ENCODE measurements at places on chromosomes 6 and 20. TPM values are rescaled to one million over a fixed set of nuclear protein-coding genes. Genes with fewer than 3 reads are reported as not detected.

DNA sequence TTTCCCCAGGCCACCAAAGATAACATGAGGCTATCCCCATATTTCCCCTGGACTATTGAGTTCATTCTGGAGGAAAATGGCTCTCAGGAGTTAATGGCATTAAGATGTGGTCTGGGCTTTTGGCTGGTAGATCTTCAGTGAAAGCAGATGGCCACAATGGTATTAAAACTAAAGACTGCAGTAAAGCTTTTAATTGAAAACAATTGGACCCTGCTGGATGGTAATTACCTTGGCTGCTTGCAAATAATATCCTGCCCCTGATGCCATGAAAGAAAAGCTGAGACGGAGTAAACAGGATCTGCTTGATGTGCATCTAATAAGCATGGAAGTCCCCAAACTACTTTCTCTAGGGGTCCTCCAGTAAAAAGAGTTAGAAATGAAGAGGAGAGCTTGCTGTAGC lies 255.8 kb downstream of the QKI start:
- peaks cover 18% of the 10 kb centered on the region for H3K4me1 ChIP-seq
- H3K27me3 ChIP-seq, result no peaks in the 10 kb centered on the region
- H3K27ac ChIP-seq, result no peak overlapping the region

- peaks cover 21% of the 10 kb centered on the region for H3K27me3 ChIP-seq
- no peak overlapping the region for H3K27ac ChIP-seq
- no peaks in the 10 kb centered on the region for H3K4me1 ChIP-seq
- no peak overlapping the region for H3K4me3 ChIP-seq
- H3K36me3 ChIP-seq, result no peaks in the 10 kb centered on the region
These were observed 66.0 kb upstream of the CDH4 start for GRCh38 chr20:61185841-61186601.

DNA sequence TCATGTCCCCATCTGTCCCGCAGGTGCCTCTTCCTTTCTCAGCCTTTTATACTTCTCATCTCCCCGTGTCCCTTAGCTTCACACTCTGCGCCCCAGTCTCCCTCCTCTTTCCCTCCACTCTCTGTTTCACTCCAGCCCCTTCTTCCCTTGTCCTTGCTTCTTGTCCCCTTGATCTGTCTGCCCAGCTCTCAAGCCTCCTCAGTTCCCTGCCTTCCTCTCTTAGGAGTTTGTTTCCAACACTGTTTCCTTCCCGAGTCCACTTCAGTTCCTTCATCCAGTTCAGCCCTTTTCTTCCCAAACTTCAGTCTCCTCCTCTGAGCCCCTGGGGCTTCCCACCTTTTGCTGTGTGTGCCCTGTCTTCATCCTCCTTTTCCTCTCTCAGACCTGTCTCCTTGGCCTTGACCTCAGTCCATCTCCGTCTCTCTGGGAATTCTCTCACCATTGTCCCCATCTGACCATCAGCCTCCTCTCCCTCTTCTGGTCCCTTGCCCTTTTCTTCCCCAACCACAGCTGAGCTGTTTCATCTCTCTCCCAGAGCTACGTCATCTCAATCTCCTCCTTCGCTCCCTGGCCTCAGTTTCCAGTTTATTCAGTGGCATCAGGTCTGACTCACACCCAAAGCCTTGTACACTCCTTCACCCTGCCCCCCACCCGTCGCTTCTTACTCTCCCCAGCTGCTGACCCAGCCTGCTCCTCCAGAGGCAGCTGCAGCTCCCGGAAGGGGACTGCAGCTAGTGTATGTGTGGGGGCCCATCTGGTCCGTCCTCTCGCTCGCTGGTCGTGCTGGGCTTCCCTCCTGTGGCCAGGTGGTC lies 2.7 kb upstream of the DDR1 start:
- peaks cover 25% of the 10 kb centered on the region for H3K4me1 ChIP-seq
- H3K27ac ChIP-seq, result peak overlapping the region; percentile 19
- H3K4me3 ChIP-seq, result no peak overlapping the region
- no peaks in the 10 kb centered on the region for H3K36me3 ChIP-seq

DNA sequence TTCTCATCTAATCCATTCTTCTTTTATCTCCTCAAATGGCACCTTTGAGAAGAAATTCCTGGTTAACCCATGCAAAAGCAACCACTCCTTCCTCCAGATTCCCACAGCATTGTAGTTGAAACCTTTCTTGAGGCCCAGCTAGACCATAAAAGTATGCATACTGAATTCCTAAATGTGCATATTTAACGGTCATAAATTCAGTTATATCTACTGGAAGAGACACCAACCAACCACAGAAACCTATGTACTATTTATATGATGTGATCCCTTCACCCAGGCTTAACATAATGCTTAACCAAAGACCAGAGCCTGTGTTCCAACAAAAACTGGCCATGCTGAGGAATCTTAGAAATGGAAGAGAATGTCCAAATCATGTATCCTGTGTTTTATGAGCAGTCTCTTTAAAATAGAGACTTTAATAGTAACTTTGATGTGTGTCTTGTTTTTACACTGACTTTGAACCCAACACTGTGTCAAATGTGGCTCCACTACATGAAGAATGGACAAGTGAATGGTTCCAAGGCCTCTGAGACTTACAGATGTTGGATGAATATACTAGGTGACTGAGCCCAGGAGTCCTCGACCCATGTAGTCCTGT lies 11.4 kb upstream of the TAF8 start:
- H3K27me3 ChIP-seq, result no peaks in the 10 kb centered on the region
- H3K36me3 ChIP-seq, result no peaks in the 10 kb centered on the region

- H3K4me1 ChIP-seq, result no peaks in the 10 kb centered on the region
- no peak for DNase-seq
- no peaks in the 10 kb centered on the region for H3K27me3 ChIP-seq
- H3K4me3 ChIP-seq, result no peak overlapping the region
These were observed 251.8 kb downstream of the BTBD9 start for GRCh38 chr6:38387971-38388370.

GRCh38 chr6:25309886-25310285 lies 30.7 kb downstream of the CARMIL1 start:
- no peak overlapping the region for H3K27ac ChIP-seq
- DNase-seq, result no peak
- no peaks in the 10 kb centered on the region for H3K4me1 ChIP-seq
- no peaks in the 10 kb centered on the region for H3K27me3 ChIP-seq

- no peaks in the 10 kb centered on the region for H3K4me1 ChIP-seq
- no peak overlapping the region for H3K27ac ChIP-seq
These were observed 1034.9 kb downstream of the EYS start for GRCh38 chr6:64672131-64672530.

DNA sequence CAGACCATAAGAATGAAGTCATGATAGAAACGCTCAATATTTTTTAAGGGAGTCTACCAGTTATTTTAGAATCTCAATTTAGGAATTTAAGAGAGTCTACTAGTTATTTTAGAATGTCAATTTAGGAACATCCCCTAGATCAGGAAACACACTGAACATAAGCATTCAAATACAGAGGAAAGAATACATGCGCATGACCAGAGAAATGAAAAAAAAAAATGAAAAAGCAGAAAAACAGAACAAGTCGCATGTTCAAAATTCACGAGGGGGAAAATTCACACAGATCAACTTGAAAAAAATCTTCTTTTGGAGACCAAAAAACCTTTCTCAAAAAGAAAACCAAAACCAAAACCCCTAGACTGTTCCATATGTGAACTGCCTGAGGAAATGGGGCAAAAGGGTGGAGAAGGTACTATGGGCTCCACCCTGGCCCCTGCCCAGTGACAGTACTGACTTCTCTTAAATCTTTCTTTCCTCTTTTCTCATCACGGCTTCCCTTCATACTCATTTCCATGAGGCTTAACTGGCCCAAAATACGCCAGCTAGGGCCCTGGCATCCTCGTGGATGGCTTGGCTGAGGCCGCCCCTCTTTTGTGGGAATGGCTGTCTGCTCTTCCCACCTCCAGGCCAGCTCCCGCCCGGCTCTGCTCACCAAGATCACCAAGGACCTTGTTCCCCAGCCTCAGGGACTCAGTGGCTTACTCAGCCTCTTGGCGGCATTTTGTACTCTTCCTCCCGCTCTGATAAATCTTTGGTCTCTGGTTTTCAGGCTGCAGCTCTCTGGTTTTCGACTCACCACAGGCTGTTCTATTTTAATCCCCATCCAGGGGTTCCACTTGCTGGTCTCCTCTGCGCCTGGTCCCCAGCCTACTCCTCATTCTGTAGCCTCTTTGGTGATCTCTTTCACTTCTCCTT lies 11.2 kb downstream of the ZBTB2 start:
- H3K27ac ChIP-seq, result peak overlapping the region; percentile 98
- peaks cover 7% of the 10 kb centered on the region for H3K36me3 ChIP-seq
- no peak for DNase-seq
- peaks cover 64% of the 10 kb centered on the region for H3K4me1 ChIP-seq

GRCh38 chr6:149977221-149977620 lies 13.5 kb downstream of the ULBP1 start:
- H3K4me1 ChIP-seq, result peaks cover 7% of the 10 kb centered on the region
- no peak overlapping the region for H3K27ac ChIP-seq
- DNase-seq, result no peak
- H3K27me3 ChIP-seq, result peaks cover 64% of the 10 kb centered on the region

MOG gene
- not detected for total RNA-seq

SLC17A2 gene
- not detected for total RNA-seq

SIGLEC1 gene
- total RNA-seq, result not detected

HLA-DRB1 gene
- 117 TPM for total RNA-seq

Measured in natural killer cell treated with Interleukin-12 subunit alpha and Interleukin-12 subunit beta and Interleukin-15 and Interleukin-18, amount 100 ng/mL, for 72 hours (primary cell).